ENCODE measurements at places on chromosomes 13 and 19. TPM values are rescaled to one million over a fixed set of nuclear protein-coding genes. Genes with fewer than 3 reads are reported as not detected.

GRCh38 chr19:16764793-16765433 lies 45.3 kb downstream of the NWD1 start:
- H3K4me3 ChIP-seq, result no peak overlapping the region
- DNase-seq, result no peak

KLK1 gene
- total RNA-seq, result not detected

VSTM1 gene
- not detected for total RNA-seq

DNA sequence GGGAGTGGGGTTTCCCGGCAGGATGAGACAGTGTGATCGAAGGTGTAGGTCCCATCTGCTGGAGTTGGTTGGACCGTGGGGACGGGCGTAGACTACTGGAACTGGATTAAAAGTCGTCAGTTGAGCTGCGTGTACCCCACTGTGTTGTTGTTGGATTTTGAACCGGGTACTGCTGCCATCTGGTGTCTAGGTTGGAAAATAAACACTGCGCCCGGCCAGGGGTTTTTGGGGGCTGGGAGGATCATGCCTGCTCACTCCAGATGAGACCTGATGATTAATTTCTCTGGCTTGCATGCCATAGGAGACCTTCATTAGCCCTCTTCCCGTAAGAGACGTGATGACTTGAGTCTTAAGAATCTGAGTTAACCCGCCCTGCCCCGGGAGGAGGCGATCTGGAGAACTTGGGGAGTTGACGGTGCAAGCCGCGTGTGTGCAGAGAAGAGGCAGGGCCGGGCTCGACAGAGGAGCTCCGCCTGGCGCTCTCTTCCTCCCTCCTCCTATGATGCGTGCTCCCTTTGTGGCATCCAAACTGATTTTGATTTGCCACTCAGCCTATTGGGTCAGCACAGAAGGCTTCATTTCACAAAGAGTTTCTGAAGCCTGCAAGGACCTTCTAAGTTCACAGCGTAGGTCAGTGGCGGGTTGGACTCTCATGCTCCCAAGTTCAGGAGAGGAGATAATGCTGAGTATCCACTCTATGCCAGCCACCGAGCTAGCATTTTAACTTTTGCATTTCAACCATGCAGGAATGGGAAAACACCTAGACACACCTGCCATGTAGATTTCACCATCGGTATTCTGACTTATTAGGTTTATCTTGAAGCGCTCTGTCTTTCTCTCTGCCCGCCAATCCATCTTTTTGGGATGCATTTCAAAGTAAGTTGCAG lies 2.7 kb downstream of the UHRF1 start:
- peak overlapping the region; percentile 47 for H3K4me3 ChIP-seq
- DNase-seq, result peak; percentile 78
- H3K27ac ChIP-seq, result peak overlapping the region; percentile 51
- H3K27me3 ChIP-seq, result no peaks in the 10 kb centered on the region

DNA sequence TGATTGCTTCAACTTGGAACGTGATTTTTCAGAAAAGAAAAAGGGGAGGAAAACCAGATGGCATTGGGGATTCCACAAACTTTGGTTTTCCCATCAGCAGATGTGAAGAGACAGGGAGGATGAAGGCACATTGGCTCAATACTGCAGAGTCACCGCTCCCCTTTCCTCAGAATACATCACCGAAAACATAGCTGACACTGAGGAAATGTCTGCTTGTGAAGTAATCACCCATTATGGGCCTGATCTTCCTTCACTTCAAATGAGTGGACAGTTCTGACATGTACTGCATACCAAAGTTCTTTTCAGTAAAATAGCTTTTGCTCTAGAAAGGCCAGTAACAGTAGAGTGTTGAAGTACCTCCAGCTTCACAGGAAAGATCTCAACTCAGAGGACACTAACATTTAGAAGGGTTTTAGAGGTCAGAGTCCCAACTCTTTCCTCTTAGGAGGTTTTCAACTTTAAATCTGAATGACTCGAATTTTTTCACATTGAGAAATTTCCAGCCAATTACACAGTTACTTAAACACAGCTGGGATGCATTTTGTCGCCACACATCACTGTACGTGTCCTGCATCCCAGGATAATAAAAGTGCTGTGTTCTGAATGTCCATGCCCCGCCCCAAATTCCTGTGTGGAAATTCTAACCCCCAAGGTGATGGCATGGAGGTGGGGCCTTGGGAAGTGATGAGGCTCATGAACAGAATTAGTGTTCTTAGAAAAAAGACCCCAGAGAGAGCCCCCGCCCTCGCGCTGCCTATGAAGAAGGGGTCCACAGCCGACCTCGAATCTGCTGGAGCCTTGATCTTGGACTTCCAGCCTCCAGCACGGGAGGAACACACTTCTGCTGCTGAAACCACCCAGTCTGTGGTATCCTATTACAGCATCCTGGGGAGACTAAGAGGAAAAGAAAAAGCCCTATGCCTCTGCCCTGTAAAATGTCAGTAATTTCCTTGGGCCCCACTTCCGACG lies 77.7 kb downstream of the COL4A1 start:
- peaks cover 62% of the 10 kb centered on the region for H3K4me1 ChIP-seq
- H3K27ac ChIP-seq, result peak overlapping the region; percentile 72
- no peaks in the 10 kb centered on the region for H3K27me3 ChIP-seq
- DNase-seq, result peak; percentile 65
- H3K4me3 ChIP-seq, result no peak overlapping the region

Data from muscle of leg (tissue), 16 donors.